ENCODE measurements at places on chromosomes 13 and 19.

GRCh38 chr13:99383946-99384345, 76.7 kb upstream of the GPR183 start:
- no peak for DNase-seq

DNA sequence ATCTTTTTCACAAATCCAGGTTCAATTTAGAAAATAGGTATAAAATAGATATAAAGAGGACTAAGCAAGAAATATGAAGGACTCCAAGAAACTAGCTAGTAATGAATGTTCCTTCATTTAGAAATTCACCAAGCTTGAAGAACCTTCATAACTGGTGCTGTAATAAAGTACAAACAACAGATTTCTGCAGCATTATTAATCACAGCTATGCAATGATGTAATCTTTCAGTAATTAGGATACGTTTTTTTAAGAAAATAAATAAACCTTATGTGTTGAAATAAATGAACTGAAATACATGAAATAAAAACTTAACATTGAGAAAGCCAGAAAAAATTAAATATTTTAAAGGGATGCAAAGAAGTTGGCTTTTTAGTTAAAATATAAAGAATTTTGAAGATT, 236.1 kb downstream of the RGCC start:
- no peak for DNase-seq

DNA sequence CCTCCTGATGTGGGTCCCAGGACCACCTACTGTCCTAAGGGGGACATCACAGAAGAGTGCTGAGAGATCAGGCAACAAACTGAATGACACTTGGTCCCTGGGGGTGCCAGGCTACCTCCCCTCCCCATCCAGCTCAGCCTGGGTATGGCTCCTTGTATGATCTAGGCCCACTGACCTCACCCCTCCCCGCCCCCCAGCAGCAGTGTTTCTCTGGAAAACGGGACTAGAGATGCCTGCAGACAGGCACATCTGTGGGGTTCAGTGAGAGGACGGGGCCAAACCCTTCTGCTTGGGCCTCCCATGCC, 9.3 kb downstream of the ACP4 start:
- no peak for DNase-seq

- DNase-seq = no peak
Measured at GRCh38 chr19:1122972-1123363, 19.2 kb downstream of the GPX4 start.

GRCh38 chr13:41613984-41614661, 156.8 kb downstream of the RGCC start:
- DNase-seq = no peak

DNA sequence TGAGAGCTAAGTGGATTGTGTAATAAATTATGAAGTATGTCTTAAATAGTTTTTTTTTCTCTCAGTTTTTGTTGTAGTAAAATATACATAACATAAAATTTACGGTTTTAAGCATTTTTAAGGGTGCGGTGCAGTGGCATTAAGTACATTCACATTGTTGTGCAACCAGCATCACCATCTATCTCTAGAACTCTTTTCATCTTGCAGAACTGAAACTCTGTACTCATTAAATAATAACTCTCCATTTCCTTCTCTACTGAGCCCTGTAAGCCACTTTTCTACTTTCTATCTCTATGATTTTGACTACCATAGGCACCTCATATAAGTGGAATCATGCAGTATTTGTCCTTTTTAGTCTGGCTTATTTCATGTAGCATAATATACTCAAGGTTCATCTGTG, 87.1 kb downstream of the GJA3 start:
- DNase-seq = no peak

DNA sequence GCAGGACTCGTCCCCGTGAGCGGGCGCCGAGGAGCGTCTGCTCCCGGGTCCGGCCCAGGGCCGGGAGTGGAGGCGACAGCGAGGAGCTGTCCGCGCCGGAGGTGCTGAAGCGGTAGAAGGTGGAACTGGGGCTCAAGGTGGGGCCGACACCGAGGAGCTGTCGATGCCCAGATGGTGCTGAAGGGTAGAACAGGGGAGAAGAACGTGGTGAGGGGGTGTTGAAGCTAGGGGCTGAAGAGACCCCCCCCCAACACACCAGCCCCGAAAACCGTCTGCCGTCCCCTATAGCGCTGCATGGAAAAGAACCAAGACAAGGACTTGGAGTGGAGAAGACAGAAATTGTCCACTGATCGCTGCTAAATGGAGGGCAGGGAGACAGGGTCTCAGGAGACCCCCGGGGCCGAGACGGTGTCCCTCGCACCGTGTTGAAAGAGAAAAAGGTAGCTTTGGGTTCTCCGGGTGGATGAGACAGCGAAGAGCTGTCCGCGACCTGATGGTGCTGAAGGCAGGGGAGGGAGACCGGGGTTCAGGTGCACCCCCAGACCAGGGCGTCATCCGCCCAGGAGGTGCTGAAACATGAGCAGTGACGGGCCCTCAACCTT, 7.1 kb upstream of the PDE4C start:
- DNase-seq = no peak

GRCh38 chr19:41194157-41194552, 1.1 kb downstream of the CYP2S1 start:
- DNase-seq = no peak

DNA sequence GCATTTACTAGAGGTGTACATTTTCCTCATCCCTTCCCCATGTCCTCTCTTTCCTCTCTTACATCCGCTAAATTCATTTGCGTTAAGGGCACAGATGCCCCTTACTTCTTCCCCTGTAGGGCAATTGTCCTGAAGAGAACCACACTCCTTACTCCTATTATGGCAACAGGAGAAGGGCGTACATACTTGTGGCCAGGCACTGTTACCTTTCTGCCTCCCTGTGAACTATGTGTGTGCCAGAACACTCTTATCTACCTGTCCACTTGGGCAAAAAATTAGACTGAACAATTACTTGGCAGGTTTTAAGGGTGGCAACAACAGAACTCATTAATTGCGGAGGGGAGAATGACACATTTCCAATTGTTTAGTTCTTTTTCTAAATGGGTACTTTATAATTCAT, 152.5 kb downstream of the RGCC start:
- DNase-seq = no peak

DNA sequence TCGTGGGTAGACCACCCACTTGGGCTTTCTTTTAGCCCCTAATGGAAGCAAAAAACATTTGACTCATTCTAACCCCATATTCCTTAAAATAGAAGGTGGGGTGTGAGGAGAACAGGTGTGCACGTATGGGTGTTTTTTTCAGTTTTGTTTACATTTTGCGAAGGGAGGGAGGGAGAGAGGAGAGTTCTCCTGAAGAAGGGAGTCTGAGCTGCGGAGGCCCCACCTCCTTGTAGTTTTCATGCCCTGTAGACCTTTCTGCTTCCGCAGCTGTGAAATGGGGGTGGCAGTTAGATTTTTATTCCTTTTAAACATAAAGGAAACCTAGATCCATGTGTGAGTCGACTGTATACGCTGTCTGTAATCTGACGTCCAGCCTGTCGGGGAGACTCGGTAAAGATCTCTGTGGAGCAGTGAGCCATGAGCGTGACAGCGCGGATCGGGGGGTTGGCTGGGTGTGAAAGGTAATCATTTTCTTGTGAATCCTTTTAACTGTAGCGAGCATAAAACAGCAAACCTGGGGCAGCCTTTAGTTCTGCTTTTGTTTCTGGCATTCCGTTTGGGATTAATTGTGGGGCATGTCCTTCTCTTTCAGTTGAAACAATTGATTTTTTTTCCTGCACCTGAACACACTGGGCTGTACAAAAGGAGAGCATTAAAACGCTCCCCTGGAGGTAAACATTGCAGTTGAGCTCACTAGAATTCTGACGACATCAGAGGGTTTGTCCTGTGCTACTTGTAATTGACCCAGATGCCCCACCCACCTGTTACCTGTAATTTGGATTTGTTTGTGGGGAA, 2.3 kb downstream of the UPF1 start:
- DNase-seq = no peak

GRCh38 chr19:49616532-49616931, 23.4 kb downstream of the RRAS start:
- no peak for DNase-seq

DNA sequence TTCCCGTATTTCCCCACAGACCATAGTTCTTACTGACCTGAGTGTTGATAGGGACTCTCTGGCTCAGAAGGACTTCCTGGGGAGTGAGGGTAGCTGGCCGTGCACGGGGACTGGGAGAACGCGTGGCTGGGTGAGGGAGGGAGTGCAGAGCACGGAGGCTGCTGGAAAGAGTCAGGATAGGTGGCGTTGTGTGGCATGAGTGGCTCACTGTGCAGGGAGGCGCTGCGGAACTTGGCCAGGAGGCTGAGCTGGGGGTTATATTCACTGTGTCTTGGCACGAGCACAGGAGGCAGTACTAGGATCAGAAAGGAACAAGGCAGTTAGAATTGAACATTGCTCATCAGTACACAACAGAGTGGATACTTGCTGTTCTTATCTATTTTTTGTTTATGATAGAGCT, 47.4 kb downstream of the SMAD9 start:
- no peak for DNase-seq

GRCh38 chr13:113558461-113558860, 26.1 kb upstream of the TFDP1 start:
- no peak for DNase-seq

DNA sequence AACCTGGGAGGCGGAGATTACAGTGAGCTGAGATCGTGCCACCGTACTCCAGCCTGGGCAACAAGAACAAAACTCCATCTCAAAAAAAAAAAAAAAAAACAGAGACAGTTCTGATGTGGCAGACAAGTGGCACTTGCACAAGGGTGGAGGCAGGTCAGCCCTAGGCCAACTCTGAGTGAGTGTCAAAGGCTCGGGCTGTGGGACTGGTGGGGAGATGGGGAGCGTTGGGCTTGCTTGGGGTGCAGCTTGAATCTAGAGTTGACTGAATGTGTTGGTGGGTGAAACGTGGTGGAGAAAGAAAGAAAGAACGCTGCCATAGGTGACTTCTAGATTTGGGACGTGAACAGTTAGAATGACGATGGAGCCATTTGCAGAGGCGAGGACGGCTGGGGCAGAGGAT, 121.3 kb upstream of the SPACA7 start:
- no peak for DNase-seq

GRCh38 chr13:111859354-111860230, 207.4 kb upstream of the SOX1 start:
- DNase-seq = no peak

DNA sequence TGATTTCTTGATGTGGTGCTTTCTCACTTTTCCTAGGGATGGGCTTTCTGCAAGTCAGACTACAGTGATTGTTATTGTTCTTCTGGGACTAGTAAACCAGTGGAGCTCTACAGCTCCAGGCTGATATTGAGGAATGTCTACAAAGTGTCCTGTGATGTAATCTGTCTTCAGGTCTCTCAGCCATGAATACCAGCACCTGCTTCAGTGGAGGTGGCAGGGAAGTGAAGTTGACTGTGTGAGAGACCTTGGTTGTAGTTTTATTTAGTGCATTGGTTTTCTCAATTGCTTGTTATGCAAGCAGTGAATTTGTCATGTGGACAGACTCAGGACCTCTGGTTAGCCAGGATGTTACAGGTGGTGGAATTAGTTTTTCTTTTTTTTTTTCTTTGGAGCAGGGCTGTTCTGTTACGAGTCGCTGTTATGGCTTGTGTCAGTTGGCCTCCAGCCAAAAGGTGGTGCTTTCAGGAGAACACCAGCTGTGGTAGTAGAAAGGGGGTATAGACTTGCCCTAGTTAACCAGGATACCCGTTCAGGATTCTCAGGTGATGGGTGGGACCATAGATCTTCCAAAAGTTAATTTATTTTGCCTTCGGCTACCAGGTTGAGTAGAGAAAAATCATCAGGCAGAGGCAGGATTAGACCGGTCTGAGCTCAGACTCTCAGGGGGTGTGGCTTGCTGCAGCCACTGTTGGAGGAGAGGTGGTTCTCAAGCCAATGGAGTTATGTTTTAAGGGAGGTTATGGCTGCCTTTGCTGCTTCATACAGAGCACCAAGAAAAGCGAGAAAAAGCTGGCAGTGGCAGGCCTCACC, 11.9 kb upstream of the ZNF675 start:
- no peak for DNase-seq

DNA sequence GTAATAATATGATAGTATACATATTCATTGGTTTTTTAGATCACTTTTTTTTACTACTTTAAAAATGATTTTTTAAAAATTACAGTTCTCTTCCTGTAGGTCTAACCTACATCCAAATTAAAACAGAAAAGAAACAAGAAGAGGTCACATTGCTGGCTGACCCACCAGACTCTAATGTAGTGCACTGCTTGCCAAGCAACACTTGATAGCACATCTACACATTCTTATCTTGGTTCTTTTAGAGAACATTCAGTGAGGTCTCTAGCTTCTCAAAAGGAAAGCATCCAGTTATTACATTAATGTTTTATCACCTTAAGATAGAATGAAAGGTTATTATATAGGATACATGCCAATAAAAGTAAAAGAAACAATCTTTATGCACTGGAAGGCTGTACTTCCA, 35.6 kb downstream of the NDFIP2 start:
- DNase-seq = no peak

DNA sequence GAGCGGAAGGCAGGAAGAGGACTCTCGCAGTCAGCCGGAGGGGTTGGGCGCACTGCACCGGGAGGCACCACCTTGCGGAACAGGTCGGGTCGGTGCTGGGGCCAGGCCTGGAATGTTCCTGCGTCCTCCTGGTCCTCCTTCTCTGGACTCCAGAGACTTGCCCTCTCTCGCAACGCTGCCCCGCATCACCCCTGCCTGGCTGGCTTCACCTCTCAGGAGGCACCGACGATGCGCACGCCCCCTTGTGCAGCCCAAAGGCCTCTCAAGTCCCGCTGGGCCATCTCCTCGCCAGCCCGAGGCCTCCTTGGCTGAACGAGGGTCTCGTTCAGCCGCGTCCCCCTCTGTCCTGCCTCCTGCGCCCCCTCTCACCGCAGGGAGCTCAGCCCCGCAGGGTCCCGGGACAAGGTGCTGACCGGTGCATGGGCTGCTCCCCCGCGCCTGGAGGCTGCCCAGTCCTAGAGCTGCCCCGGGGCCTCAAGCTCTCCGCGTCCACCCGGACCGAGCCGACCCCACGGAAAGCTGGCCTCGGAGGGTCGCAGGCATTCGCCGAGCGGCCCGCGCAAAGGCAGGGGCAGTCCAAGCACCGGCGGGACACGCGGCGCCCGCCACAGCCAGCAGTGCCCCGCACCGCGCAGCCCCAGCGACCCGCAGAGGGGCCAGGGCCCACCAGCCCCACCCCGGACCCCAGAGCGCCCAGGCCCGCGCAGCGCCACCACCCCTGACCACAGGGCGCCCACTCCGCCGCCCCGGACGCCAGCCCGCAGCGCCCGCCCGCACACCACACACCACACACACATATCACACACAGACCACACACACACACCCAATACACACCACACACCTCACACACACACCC, 133.8 kb downstream of the CRYL1 start:
- no peak for DNase-seq

DNA sequence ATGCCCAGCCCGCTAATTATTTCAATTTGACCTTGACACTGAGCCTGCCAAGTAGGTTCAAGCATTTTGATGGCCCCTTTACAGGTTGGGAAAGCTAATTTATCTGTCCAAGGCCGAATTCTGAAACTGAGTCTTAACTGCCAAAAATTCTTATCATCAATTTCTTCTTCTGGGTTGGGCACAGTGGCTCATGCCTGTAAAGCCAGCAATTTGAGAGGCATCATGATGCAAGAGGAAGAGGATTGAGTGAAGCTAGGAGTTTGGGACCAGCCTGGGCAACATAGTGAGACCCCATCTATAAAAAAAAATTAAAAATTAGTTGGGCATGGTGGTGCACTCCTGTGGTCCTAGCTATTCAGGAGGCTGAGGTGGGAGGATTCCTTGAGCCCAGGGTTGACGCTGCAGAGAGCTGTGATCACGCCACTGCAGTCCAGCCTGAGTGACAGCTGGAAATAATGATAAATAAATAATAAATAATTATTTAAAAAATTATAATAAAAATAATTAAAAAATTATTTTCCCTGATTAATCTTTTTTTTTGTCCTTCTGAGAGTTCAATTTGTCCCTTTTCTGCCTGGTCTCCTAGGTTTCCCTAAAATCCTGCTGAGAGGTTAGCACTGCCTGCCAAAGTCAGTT, 1.3 kb upstream of the LDLR start:
- DNase-seq = no peak

All from NCI-H1694 (cell line).